GM12864 (cell line): ENCODE measurements at places on chromosomes 3 and 15.

GRCh38 chr3:179526989-179527391 lies 35.7 kb upstream of the ACTL6A start:
- DNase-seq = no peak

DNA sequence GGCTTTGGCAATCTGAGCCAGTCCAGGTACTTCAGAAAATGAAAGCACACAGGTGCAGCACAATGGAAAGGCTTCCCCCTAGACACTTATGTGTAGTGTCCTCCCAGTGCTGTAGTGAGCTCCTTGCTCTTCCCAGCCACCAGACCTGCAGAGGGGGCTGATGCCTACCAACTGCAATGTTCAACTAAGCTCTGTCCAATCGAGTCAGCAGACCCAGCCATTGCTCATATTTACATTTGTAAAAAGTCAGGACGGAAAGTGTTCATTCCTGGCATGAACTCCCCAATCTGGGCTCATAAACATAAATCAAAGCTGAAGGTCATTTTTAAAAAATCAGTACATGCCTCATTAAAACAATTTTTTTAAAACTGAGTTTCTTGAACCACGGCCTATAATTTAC lies 73.0 kb downstream of the FOXP1 start:
- DNase-seq = no peak

- DNase-seq = no peak
These were observed 168.4 kb upstream of the CCDC54 start for GRCh38 chr3:107208796-107209195.

GRCh38 chr3:171358181-171358880 lies 101.9 kb downstream of the TNIK start:
- DNase-seq = no peak

GRCh38 chr3:169131690-169132464 lies 531.6 kb downstream of the MECOM start:
- DNase-seq = no peak

DNA sequence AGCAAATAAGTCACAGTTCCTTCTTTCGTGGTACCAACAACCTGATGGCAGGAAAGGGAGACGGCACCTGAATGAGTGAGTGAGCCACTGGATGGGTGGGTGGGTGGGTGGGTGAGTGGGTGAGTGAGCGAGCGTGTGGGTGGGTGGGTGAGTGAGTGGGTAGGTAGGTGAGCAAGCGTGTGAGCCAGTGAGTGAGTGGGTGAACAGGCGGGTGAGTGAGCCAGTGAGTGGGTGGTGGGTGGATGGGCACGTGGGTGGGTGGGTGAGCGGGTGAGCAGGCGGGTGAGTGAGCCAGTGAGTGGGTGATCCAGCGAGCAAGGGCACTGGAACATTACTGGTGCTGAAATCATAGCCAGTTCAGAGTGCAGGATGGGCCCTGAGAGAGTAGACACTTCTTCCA lies 152.8 kb downstream of the MEGF11 start:
- no peak for DNase-seq

GRCh38 chr15:51390241-51390965 lies 48.9 kb downstream of the GLDN start:
- DNase-seq = no peak

DNA sequence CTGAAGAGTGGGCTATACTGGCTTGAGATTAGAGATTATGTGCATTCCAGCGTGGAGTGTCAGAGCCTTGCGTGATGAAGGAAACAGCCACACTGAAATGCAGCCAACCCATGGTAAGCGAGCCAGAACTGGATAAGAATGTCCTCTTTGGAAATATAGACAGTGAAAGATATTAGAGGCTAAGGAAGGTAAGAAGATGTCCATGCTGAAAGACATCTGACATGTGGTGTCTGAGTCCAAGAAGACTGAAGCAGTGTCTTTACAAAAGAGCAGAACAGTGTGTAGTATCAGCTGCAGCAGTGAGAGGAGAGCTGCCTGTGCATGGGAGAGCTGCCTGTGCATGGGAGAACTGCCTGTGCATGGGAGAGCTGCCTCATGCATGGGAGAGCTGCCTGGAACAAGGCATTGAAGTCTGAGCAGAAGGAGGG lies 672.2 kb downstream of the DIPK2A start:
- no peak for DNase-seq
